ENCODE measurements at places on chromosomes 6 and 20. TPM values are rescaled to one million over a fixed set of nuclear protein-coding genes. Genes with fewer than 3 reads are reported as not detected.

Gene UST
- total RNA-seq: 0.15 TPM

DNA sequence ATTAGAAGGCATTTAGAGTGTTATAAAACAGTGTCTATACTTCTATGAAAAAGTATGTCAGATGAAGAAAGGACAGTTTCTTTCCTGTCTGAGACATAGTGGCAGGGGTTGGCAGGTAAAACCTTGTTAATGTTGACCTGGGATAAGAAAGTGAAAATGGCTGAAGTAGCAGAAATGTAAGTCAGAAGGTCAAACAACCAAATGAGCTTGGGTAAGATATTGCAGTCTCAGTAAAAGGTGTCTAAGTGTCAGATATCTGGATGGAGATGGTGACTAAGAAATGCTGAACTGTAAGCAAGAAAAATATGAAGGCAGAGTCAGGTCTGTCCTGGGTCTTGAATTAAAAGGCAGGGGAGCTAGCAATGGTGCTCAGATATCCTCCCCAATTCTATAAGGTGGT, 400.3 kb downstream of the CD109 start:
- H3K36me3 ChIP-seq: no peaks in the 10 kb centered on the region
- H3K4me1 ChIP-seq: no peaks in the 10 kb centered on the region
- DNase-seq: no peak
- H3K4me3 ChIP-seq: no peak overlapping the region

- no peak for DNase-seq
- no peak overlapping the region for H3K27ac ChIP-seq
These were observed 72.9 kb upstream of the DTNBP1 start for GRCh38 chr6:15735567-15736265.

DNA sequence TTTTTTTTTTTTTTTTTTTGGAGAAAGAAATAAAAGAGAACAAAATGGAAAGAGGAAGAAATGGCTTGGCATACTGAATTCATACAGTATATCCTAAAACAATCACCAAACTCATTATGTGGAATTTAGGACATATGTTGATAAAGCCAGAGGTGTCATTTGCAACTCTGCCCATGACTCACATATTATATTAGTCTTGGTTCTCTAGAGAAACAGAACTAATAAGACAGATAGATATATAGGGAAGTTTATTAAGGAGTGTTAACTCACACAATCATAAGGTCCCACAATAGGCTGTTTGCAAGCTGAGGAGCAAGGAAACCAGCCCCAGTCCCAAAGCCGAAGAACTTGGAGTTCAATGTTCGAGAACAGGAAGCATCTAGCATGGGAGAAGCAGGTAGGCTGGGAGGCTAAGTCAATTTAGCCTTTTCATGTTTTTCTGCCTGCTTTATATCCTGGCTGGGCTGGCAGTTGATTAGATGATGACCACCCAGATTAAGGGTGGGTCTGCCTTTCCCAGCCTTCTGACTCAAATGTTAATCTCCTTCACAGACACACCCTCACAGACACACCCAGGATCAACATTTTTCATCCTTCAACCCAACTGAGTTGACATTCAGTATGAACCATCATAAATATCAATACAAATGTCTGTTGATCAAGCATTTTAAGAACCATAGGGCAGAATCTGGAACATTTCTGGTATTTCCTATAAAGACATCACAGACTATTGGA, 102.3 kb downstream of the UBE3D start:
- no peak overlapping the region for H3K27ac ChIP-seq
- H3K4me1 ChIP-seq: no peaks in the 10 kb centered on the region
- no peaks in the 10 kb centered on the region for H3K27me3 ChIP-seq
- H3K4me3 ChIP-seq: no peak overlapping the region

GRCh38 chr6:144152334-144152900, 2.1 kb downstream of the STX11 start:
- DNase-seq: no peak
- no peak overlapping the region for H3K27ac ChIP-seq
- H3K4me1 ChIP-seq: peaks cover 17% of the 10 kb centered on the region
- H3K27me3 ChIP-seq: no peaks in the 10 kb centered on the region
- no peaks in the 10 kb centered on the region for H3K36me3 ChIP-seq
- no peak overlapping the region for H3K4me3 ChIP-seq

- H3K4me3 ChIP-seq: peak overlapping the region; percentile 26
- H3K36me3 ChIP-seq: peaks cover 8% of the 10 kb centered on the region
- DNase-seq: no peak
- H3K27me3 ChIP-seq: no peaks in the 10 kb centered on the region
These were observed 3.9 kb downstream of the FKBP1A start for GRCh38 chr20:1388741-1389483.

- no peaks in the 10 kb centered on the region for H3K4me1 ChIP-seq
- H3K27ac ChIP-seq: no peak overlapping the region
- no peak for DNase-seq
- H3K27me3 ChIP-seq: no peaks in the 10 kb centered on the region
These were observed 38.5 kb downstream of the DLGAP4 start for GRCh38 chr20:36344517-36345132.

Gene OPRM1
- total RNA-seq: not detected

- H3K36me3 ChIP-seq: no peaks in the 10 kb centered on the region
- H3K27ac ChIP-seq: no peak overlapping the region
- no peak overlapping the region for H3K4me3 ChIP-seq
- no peak for DNase-seq
These were observed 287.6 kb downstream of the PHF3 start for GRCh38 chr6:63923139-63923739.

DNA sequence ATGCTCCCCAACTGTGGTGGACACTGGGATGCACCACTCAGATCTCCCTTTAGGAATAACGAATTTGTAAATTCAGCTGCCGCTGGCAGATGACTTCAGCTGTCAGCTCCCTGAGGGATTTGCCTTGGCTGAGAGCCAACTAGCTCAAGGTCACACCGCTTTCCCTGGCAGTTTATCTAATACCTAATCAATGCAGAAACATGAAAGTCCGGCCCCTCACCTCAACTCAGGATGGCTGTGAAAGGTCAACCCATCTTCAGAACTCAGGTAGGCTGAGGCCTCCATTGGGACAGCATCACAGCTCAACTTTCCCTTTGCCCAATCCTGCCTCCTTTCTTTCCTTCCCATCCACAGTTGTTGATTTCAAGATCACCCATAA, 22.8 kb upstream of the SCGN start:
- no peak overlapping the region for H3K27ac ChIP-seq
- no peaks in the 10 kb centered on the region for H3K4me1 ChIP-seq
- no peaks in the 10 kb centered on the region for H3K27me3 ChIP-seq
- DNase-seq: no peak
- H3K36me3 ChIP-seq: no peaks in the 10 kb centered on the region
- H3K4me3 ChIP-seq: no peak overlapping the region

GRCh38 chr6:33415831-33416230, 2.1 kb downstream of the CUTA start:
- peaks cover 48% of the 10 kb centered on the region for H3K4me1 ChIP-seq
- DNase-seq: no peak
- peak overlapping the region; percentile 99 for H3K27ac ChIP-seq
- peak overlapping the region; percentile 86 for H3K4me3 ChIP-seq
- peaks cover 2% of the 10 kb centered on the region for H3K36me3 ChIP-seq

Gene NRN1
- 0.18 TPM for total RNA-seq

DNA sequence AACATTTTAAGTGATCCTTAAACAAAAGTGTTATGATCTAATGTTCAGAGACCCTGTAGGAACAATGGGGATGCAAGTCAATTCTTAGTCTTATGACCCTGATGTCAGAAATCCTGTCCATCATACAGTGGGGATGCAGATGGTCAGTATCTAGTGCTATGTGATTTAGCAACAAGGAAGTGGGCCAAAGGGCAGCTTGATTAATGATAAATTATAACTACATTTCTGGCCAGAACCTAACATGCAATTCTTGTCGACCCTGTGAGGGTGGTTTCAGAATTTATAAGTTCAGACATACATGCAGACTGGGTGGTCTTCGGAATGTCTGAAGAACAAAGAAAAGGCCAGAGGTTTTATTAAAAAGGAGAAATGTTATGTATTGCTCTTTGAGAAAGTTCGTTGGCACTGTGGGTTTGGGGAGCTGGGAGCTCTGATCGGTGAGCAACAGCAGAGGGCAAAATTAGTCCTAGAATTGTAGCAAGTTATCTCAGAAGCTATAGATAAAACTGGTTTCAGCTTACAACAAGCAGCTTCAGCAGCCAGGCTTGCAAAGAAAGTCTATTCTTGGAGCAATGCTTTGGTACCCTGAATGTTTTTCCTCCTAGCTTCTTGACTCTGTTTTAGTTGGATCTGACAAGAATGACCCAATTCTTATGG, 50.8 kb downstream of the RPF2 start:
- H3K27me3 ChIP-seq: no peaks in the 10 kb centered on the region
- no peak overlapping the region for H3K27ac ChIP-seq
- no peak for DNase-seq
- H3K4me1 ChIP-seq: no peaks in the 10 kb centered on the region

GRCh38 chr20:474581-474980, 12.2 kb upstream of the TBC1D20 start:
- H3K27me3 ChIP-seq: no peaks in the 10 kb centered on the region
- DNase-seq: no peak
- no peaks in the 10 kb centered on the region for H3K4me1 ChIP-seq
- no peak overlapping the region for H3K27ac ChIP-seq
- no peak overlapping the region for H3K4me3 ChIP-seq
- H3K36me3 ChIP-seq: no peaks in the 10 kb centered on the region

DNA sequence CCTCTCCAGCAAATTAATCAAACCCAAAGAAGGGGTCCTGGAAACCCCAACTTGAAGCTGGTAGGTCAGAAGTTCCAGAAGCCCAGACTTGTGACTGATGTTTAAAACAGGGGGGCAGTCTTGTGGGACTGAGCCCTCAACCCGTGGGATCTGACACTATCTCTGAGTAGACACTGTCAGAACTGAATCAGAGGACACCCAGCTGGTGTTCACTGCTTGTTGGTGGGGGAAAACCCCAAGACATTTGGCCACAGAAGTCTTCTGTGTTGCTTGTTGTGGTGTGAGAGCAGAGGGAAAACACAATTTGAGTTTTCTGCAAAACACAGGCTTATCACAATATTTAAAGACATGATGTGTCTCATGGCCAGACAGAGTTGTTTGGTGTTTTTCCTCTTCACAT, 29.9 kb downstream of the KIF13A start:
- H3K27ac ChIP-seq: no peak overlapping the region
- H3K4me3 ChIP-seq: no peak overlapping the region
- H3K36me3 ChIP-seq: no peaks in the 10 kb centered on the region

DNA sequence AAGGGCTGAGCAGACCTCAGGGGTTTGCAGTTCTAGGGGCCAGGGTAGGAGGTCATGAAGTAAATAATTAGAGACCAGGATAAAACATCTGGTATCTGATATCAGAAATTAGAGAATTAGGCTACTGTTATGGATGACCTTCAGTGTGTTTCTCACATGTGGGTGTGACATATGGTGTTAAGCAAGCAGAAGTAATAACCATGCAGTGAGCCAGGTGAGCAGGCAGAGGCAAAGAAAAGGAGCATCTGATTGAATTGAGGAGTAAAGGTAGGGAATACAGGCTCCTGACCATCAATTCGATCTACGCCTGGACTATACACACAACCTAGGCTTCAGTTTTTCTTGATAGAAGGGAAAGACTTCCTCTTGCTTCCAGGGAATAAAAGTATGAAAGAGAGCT, 34.7 kb upstream of the MAP3K7 start:
- no peaks in the 10 kb centered on the region for H3K4me1 ChIP-seq
- no peak overlapping the region for H3K27ac ChIP-seq
- peaks cover 20% of the 10 kb centered on the region for H3K27me3 ChIP-seq
- H3K36me3 ChIP-seq: no peaks in the 10 kb centered on the region
- no peak for DNase-seq

DNA sequence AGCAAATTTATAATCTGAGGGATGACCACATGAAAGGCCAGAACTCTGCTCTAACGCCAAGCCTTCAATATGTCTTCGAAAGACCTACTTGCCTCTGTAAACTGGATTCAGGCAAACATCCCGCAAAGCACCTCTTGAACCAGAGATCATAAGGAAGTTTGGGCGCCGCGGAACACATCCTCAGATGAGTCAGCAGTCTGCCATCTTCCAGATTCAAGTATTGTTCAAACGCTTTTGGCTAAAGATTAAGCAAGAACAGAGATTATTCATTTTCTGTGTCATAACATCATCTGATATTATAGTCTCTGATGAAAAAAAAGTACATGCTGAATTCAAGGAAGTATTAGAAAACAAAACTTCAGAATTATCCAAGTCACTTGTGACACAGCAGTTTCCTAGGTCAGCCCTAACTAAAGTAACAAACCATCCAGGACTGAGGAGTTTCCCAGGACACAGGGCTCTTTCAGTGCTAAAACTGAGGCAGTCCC, 20.8 kb downstream of the TBC1D7 start:
- H3K4me1 ChIP-seq: no peaks in the 10 kb centered on the region
- no peak overlapping the region for H3K4me3 ChIP-seq
- peaks cover 16% of the 10 kb centered on the region for H3K36me3 ChIP-seq
- no peaks in the 10 kb centered on the region for H3K27me3 ChIP-seq
- DNase-seq: no peak

DNA sequence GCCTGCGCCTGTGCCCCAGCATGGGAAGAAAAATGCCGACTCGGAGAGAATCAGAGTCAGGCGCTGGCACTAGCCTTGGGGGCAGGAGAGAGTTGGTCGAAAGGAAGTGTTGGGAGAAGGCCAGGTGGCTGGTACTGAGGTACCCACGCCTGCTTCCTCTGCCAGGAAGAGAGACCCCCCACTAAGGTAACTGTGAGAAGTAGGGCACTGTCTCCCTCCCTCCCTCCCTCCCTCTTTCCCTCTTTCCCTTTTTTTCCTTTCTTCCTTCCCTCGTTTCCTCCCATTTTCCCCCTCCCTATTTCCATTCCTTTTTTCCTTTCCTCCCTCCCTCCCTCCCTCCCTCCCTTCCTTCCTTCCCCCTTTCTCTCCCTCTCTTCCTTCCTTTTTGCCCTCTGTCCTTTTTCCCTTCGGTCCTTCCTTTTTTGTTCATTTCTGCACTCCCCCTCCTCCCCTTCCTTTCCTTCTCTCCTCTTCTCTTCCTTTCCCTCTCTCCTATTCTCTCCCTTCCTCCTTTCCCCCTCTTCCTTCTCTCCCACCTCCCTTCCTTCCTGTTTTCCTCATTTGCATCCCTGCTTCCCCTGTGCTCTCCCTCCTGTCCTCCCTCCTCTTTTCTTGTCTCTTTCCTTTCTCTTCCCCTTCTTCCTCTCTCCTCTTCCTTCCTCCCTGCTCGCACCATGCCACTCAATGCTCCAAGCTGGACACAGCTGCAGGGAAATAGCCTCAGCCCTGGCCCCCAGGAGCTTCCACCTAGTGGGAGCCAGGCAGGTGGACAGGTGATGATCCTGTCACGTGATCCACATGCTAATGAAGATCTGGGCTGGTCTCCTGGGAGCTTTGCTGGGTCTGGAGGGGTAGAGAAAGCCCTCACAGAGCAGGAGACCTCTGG, 148.0 kb downstream of the DHX35 start:
- H3K36me3 ChIP-seq: no peaks in the 10 kb centered on the region
- no peak overlapping the region for H3K27ac ChIP-seq
- H3K4me1 ChIP-seq: no peaks in the 10 kb centered on the region
- no peak overlapping the region for H3K4me3 ChIP-seq
- H3K27me3 ChIP-seq: peaks cover 3% of the 10 kb centered on the region
- no peak for DNase-seq

DNA sequence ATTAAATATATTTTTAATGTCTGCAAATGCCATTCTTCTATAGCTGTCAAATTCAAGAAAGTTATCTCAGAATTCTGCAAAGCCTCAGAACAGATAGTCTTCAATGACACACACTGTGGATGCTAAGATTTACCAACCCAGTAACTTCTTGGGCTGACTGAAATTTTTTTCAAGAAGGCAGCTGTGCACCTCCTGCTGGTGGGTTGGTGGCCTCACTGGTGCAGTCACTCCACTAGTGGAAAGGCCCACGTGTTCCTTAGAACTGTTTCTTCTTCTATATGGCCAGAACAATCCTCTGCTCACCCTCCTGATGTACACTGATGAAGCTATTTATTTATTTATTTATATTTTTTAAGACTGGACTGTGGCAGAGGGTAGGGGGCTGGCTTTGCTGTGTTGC, 28.1 kb upstream of the MTCL3 start:
- H3K4me1 ChIP-seq: no peaks in the 10 kb centered on the region
- no peak overlapping the region for H3K4me3 ChIP-seq
- H3K27me3 ChIP-seq: peaks cover 6% of the 10 kb centered on the region

Data from Panc1 (cell line).